ENCODE measurements at places on chromosomes 16 and 17.

GRCh38 chr17:77786740-77787505, 171.6 kb upstream of the TNRC6C start:
- DNase-seq: no peak

DNA sequence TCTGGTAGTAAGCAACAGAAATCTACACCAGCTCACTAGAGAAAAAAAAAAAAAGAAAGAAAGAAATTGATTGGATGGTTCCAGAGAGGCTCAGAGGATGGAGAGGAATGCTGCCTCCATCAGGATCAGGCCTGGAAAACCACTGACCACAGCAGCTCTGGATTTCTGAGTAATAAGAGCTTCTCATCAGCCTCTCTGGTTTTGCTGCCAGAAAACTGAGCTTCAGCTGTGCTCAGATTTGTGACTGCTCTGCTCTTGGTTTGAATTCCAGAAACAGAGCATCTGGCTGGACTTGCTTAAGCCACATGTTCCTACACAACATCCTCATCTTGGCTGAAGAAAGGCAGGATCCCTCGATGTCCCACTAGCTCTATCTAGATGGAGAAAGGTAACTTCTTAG, 25.9 kb downstream of the IRX6 start:
- no peak for DNase-seq

DNA sequence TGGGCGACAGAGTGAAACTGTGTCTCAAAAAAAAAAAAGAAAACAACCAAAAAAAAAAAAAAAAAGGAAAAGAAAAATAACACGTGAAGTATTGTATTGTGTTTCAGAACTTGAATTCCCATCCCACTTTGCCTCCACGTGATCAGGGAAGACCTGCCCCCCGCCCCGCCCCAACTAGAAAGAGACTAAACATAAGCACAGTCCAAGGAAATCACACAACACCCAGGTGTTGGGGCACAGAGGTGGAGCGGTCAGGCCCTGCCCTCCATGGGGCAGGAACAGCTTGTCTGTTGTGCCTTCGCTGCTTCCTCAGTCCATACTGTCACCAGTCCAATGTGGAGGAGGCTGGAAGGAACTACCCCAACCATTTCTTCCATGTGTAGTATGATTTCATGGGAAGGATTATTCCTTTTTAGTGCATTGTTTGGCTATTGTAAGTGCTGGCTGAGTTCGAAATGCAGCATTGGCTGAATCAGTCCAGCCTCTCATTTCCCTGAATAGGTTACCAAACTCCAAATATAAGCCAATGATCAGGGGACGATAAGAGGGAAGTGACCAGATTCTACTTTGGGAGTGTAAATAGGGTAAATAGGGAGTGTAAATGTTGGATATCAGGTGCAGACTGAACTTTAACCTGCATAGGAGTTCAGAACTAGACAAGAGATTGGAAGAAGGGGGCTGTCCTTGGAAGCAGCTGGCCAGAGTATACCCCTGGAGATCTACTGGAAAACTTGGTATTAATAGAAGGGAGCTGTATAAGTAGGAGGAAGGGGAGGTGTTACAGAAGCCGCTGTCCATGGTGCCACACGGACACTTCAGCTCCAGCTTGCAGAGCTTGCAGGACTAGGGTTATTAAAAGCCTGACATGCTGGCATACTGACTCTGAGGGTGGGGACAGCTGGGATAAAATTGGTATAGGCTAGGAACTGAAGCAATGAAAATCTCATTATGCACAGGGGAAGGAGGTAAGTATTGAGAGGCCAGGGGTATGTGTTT, 50.7 kb downstream of the TANGO6 start:
- DNase-seq: no peak

DNA sequence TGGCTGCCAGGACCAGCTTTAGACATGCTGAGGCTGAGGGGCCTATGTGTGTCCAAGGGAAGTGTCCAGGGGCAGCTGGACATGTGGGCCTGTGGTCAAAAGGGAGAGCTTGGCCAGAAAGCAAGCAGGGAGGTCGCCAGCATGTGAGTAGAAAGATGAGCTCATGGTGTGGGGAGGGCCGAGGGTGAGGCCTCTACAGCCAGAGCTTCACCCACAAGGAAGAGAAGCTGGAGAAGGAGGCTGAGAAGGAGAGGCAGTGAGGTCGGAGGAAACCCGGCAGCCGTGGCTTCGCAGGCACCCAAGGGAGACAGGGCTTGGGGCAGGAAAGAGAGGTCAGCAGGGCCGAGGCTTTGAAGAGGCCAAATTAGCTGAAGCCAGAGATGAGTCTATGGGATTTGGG, 4.0 kb upstream of the HSD11B2 start:
- no peak for DNase-seq

DNA sequence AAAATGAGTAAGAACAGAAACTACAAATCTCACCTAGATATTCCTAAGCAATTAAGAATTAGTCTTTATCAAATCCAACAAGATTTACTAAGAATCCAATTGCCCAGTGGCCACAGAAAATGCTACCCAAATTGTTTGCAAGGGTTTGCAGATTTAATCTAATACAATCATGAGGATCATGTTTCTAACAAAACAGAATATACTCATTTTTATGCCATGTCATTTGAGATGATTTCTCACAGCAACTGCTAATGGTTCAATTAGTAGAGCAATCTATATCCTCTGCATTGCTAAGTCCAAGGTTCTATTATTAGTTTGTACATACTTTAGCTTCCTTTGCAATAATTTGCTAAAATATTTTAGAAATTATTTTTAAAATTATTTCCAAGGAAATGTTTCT, 41.2 kb downstream of the HELZ start:
- no peak for DNase-seq

DNA sequence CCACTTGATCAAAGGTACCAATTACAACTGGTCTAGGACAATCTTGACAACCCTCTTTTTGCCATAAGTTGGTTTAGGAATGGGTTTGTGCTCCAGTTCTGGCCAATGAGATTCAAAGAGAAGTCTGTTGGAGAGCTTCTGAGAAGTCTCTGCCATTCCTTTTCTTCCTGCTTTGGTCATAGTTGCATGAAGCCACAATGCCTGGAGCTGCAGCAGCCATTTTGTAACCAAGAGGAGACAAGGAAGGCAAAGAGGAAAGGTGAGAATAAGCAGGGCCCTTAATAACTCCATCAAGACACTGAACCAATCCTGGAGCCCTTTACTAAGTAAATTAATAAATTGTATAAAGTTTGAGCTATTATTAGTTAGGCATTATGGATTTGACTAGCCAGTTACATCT, 3.4 kb upstream of the C17orf50 start:
- DNase-seq: no peak

DNA sequence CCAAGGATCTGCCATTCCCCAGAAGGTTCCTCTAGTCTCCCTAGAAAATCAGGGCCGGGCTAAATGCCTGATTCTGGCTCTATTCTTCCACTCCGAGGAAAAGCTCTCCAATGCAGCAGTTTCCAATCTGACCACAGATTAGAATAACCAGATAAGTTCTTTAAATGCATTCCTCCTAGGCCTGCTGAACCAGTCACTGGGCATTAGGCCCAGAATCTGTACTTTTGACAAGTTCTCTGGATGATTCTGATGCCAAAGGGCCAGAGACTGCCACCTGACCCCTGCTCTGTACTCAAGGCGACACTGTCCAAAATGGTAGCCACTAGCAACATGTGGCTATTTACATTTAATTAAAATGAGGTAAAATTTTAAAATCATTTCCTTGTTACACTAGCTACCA, 22.3 kb downstream of the MAP3K14 start:
- DNase-seq: no peak

DNA sequence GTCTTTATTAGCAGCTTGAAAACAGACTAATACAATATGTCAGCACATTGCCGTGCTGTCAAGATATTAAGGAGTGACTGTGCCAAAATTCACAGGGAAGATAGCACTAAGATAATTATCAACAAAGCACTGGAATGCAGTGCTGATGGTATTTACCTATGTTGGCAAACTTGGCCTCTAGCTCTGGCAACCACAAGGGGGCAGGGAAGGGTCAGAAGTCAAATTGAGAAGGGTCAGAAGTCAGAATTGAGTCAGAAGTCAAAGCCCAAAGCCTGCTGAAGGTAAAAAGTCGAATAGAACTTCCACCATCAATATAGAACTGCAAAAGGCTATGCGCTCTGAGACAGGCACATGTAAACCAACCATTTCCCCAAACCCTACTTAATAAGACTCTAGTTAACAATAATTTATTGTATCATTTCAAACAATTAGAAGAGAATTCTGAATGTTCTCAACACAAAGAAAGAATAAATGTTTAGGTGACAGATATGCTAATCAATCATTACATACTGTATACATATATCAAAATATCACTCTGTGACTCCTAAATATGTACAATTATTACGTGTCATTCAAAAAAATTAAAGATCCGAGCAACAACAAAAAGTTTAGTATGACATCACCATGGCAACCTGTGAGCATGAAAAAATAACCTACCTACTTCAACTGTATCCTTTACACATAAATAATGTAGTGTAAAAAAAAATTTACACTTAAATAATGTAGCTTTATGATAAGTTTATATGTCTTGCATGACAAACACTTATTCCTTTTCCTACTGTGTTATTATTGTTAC, 916.1 kb downstream of the KCNJ2 start:
- no peak for DNase-seq

DNA sequence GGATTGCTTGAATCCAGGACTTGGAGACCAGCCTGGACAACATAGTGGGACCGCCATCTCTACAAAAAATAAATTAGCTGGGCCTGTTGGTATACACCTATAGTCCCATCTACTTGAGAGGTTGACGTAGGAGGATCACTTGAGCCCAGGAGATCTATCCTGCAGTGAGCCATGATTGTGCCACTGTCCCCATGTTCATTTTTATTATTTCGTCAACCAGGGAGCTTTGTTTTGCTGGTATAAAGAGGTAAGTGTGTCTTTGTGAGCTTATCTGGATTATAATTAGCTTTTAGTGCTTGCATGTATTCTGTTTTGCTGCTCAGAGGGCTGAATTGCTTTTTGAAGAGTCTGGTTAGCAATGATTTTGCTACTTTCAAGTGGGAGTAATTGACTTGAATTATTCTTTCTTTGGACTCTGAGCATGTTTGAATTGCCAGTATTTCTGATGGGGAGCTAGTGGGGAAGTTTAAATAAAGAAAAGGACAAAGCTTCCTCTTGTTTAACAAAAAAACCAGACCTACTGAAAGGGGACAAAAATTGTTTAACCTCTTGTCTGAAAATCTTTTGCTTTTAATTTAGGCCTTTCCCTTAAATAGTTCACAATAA, 31.6 kb upstream of the BCAS3 start:
- DNase-seq: no peak

- DNase-seq: no peak
These were observed 20.5 kb downstream of the NSRP1 start for GRCh38 chr17:30137158-30137557.

- DNase-seq: no peak
These were observed 11.1 kb upstream of the CCDC154 start for GRCh38 chr16:1455190-1456171.

DNA sequence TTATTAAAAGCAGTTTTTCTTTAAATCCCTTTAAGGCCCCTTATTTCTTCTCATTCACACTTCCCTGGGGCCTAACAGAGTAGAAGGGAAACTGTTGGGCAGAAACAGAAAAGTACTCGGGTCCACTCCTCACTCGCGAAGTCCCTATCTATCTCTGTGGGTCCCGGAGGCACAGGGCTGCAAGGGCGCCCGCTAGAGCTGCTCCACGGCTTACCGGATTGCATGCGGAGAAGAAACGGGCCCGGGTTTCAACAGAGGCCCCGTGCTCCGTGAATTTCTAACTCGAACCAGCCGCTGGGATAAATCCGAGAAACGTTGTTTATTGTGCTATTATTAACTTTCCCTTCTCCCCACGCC, 4.3 kb downstream of the CBLN1 start:
- no peak for DNase-seq

GRCh38 chr17:27455914-27456680, at the start of gene KSR1:
TSS of gene KSR1 (plus strand) at chr17:27456448. CDS start at chr17:27456644, 196 bp downstream.
- DNase-seq: peak; percentile 84

DNA sequence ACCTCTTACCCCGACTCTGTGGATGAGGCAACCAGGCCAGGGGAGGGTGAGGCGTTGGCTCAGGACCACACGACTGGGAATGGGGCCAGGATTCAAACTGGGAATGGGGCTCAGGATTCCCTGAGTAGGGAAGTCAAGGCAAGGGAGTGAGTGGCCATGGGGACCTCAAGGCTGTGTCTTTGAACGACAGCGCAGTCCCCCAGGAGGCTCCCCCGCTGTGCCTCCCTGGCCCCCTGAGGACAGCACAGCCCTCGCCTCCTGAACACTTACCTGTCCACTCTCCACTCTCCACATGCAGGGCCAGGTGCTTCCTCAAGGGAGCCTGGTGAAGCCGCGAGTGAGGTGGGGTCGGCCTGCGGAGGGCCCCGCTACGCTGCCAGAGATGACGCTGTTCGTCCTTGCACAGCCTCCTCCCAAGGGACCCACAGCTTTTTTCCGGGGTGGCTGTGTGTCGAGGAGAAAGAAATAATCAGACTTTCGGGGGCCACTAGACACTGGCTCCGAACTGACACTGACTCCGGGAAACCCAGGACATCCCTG, 6.9 kb downstream of the ZNF469 start:
- peak; percentile 27 for DNase-seq

GRCh38 chr17:73998653-73999645, 204.5 kb upstream of the RPL38 start:
- DNase-seq: no peak

DNA sequence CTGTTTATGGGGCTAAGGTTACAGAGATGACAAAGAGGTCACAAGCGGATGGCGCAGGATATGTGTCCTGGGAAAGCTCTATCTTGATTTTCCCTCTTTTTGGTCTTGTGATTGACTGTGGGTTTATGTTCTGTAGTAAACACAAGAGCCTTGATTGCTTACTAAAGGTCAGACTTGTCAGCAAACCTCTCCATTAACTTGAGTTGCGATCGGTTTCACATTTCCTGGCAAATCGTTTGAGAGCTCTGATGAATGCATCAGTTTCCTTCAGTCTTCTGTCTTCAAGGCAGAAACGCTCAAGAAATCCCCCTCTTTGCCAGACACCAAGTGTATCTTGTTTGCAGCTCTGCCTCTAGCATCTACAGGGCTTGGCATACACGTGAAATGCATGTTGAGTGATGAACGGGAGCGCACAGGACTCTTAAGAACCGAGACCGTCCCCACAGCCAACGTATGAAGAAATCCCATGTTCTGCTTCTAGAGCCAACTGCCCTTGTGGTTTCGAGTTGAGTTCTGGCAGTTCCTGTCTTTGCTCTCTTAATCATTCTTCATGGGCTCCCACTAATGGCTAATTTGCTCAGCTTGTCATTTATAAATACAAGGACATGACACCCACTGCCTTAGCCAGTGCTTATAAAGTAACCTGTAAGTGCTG, 143.3 kb downstream of the PITPNC1 start:
- no peak for DNase-seq

DNA sequence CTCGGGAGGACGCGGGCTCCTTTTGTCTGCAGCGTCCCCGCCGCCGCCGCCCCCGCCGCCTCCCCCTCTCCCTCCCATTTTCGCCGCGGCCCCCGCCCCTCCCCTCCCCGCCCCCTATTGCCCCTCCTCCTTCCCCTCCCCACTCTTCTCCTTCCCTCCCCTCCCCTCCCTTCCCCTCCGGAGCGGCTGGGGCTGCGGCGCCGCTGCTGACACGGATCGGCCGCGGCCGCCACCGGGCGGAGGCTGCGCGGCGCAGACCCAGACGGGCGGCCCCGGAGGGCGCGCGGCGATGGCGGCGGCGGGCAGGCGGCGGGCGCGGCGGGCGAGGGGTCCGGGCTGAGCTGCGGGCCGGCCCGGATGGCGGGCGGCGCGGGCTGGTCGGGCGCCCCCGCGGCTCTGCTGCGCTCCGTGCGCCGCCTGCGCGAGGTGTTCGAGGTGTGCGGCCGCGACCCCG, at the start of gene RAB11FIP4:
Gene RAB11FIP4 (plus strand): TSS at position 180 of the 454 bp plus-strand sequence. CDS start 178 bp downstream, at position 358.
- peak; percentile 73 for DNase-seq
